Omental fat pad (tissue), 4 donors: ENCODE measurements at places on chromosomes 5 and 9. TPM values are rescaled to one million over a fixed set of nuclear protein-coding genes. Genes with fewer than 3 reads are reported as not detected.

Gene TCERG1
- 55.3 TPM for total RNA-seq

Gene IFNA21
- not detected for total RNA-seq

Gene TMC1
- 0.13 TPM for total RNA-seq

Gene MAN2A1
- total RNA-seq, result 38.3 TPM

Gene ADAMTSL1
- total RNA-seq, result 7.3 TPM

Gene PCDHB9
- total RNA-seq, result 3.5 TPM

Gene ACO1
- total RNA-seq, result 114 TPM

Gene DBH
- not detected for total RNA-seq

Gene PFN3
- not detected for total RNA-seq

Gene DNAH5
- total RNA-seq, result 0.46 TPM

Gene DNAJC21
- total RNA-seq, result 27.5 TPM

Gene ADAMTS12
- 24.9 TPM for total RNA-seq

Gene ARSB
- 15.4 TPM for total RNA-seq

Gene CMBL
- 7.1 TPM for total RNA-seq

Gene HACD4
- total RNA-seq, result 5.9 TPM

Gene RNF224
- not detected for total RNA-seq

Gene POU5F2
- total RNA-seq, result 3.6 TPM

Gene LOX
- 76.5 TPM for total RNA-seq

Gene GGTA1
- total RNA-seq, result 28.5 TPM

Gene KIF24
- 0.65 TPM for total RNA-seq

Gene GOLGA1
- 31.5 TPM for total RNA-seq

Gene PAEP
- total RNA-seq, result not detected

Gene PCDHB4
- total RNA-seq, result 6.9 TPM

Gene MZB1
- total RNA-seq, result 1.6 TPM

Gene SMAD5
- total RNA-seq, result 47.6 TPM

Gene ECPAS
- 108 TPM for total RNA-seq

Gene PCDHGC5
- total RNA-seq, result 3.2 TPM

Gene HRCT1
- total RNA-seq, result 7.6 TPM

Gene VCAN
- total RNA-seq, result 51.6 TPM

Gene SNAPC4
- 4.1 TPM for total RNA-seq

Gene ALG2
- total RNA-seq, result 47.7 TPM

Gene ANKRD31
- total RNA-seq, result 0.38 TPM

Gene OSMR
- 51.7 TPM for total RNA-seq

Gene PCDHGB1
- total RNA-seq, result 2.2 TPM

Gene SNCAIP
- total RNA-seq, result 11.5 TPM

Gene CCNI2
- total RNA-seq, result not detected

Gene RLN1
- not detected for total RNA-seq

Gene SMIM33
- not detected for total RNA-seq

Gene NREP
- 17.2 TPM for total RNA-seq

Gene C7
- 694 TPM for total RNA-seq

Gene RELL2
- 2.8 TPM for total RNA-seq

Gene TAS2R1
- total RNA-seq, result not detected

Gene FOXE1
- not detected for total RNA-seq

Gene LPCAT1
- total RNA-seq, result 32.5 TPM

Gene EIF4E1B
- not detected for total RNA-seq

Gene FOXD4L4
- not detected for total RNA-seq

Gene IL31RA
- not detected for total RNA-seq

Gene C9orf50
- total RNA-seq, result not detected

Gene WHRN
- total RNA-seq, result 3.0 TPM

Gene WDR36
- total RNA-seq, result 28.2 TPM

Gene MSMP
- total RNA-seq, result not detected

Gene TPM2
- 150 TPM for total RNA-seq

Gene CCL28
- 1.4 TPM for total RNA-seq

Gene PCA3
- total RNA-seq, result not detected

Gene PCDHB8
- total RNA-seq, result 0.46 TPM

Gene TIMD4
- 0.96 TPM for total RNA-seq

Gene OR1J2
- not detected for total RNA-seq

Gene LHFPL2
- total RNA-seq, result 37.1 TPM

Gene NOXA1
- total RNA-seq, result 3.8 TPM
